ENCODE measurements at places on chromosomes 1 and 21.

DNA sequence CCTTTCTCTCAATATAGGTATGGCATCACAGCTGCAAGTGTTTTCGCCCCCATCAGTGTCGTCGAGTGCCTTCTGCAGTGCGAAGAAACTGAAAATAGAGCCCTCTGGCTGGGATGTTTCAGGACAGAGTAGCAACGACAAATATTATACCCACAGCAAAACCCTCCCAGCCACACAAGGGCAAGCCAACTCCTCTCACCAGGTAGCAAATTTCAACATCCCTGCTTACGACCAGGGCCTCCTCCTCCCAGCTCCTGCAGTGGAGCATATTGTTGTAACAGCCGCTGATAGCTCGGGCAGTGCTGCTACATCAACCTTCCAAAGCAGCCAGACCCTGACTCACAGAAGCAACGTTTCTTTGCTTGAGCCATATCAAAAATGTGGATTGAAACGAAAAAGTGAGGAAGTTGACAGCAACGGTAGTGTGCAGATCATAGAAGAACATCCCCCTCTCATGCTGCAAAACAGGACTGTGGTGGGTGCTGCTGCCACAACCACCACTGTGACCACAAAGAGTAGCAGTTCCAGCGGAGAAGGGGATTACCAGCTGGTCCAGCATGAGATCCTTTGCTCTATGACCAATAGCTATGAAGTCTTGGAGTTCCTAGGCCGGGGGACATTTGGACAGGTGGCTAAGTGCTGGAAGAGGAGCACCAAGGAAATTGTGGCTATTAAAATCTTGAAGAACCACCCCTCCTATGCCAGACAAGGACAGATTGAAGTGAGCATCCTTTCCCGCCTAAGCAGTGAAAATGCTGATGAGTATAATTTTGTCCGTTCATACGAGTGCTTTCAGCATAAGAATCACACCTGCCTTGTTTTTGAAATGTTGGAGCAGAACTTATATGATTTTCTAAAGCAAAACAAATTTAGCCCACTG lies 11.5 kb downstream of the HIPK1 start:
- DNase-seq, result no peak

- no peak for DNase-seq
These were observed 542.7 kb upstream of the ADGRL4 start for GRCh38 chr1:79549201-79549600.

DNA sequence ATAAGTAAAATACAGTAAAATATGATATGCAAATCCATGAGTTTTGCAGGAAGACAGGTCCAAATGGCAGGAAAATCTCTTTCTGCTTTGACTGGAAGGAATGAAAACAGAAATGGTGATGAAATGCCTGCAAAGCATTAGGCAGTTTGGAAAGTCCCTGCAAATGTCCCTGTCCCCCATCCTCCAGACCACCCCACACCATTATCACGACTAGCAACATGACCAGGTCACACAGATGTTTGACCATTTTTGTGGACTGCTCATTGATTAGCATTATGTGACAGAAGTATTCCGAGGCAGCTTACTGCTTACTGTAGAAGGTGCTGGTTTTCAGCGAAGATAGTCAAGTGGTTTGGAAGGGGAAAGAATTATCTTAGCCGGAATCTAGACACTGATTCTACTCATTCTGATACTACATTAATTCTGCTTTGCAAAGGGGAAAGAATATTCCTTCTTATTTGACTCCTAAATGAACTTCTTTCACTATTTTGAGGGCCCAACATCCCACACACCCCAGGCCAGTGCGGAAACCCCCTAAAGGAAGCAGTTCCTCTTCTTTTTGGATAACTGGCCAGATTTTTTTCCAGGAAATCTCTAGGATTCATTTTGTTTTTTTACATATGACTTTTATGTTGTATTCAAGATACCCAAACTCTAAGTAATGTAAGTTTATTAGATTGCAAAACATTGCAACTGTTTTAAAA lies 9.5 kb upstream of the CR2 start:
- no peak for DNase-seq

GRCh38 chr1:61581251-61581650 lies 143.7 kb downstream of the TM2D1 start:
- no peak for DNase-seq

- no peak for DNase-seq
These were observed 37.2 kb downstream of the RHBG start for GRCh38 chr1:156406251-156406650.

All from CD4-positive, alpha-beta T cell (primary cell).